AG09309 (cell line): ENCODE measurements at places on chromosomes 1 and 21.

GRCh38 chr1:234745276-234745675 is 135.3 kb upstream of the IRF2BP2 start:
- DNase-seq: no peak

DNA sequence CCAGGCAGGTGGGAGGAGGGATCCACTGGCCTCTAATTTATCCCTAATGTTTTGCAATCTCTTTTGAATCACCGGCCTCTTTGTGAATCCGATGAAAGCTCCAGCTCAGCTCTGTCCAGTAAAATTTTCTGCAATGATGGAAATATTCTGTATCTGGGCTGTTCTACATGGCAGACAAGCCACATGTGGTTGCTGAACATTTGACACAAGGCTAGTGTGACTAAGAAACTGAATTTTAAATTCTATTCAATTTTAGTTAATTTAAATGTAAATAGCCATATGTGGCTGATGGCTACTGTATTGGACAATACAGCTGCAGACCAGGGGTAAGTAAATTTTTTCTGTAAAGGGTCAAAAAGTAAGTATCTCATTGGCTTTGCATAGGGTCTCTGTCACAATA is 135.1 kb downstream of the CSMD2 start:
- DNase-seq: no peak

- no peak for DNase-seq
These were observed 67.1 kb downstream of the FAAP20 start for GRCh38 chr1:2127187-2128145.

DNA sequence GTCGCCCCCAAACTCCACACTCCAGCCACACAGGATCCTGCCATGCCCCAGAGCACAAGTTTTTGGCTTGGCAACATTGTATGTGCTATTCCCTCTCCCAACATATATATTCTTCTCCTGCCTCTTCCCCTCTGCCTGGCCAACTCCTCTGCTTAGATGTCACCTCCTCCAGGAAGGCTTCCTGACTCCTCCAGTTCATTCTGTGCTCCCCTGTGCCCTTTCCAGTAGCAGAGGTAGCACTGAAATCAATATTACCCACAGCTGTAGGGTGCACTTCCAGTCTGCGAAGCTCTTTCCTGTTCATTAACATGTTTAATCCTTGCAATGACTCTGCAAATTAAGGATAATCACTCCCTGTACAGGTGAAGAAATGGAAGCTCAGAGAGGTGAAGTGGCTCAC is 21.2 kb downstream of the ALDH4A1 start:
- no peak for DNase-seq

DNA sequence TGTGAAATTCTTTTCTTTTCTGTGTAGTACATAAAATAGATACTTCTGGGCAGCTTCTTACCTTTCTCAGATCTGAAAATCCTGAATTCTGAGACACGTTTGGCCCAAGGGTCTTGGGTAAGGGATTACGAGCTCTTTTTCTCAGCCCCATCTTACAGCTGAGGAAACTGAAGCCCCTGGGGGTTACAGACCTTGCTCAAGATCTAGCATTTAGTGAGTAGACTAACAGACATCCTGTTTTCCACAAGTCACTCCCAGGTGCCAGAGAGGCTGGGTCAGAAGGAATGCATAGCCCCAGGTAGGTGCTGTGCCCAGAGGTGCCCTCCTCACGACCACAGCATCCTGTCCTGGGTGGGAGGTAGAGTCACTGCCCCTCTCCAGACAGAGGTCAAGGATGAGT is 13.2 kb upstream of the CREG1 start:
- DNase-seq: no peak

GRCh38 chr1:54640863-54641836 is at the start of gene MROH7:
Gene MROH7 (plus strand): TSS chr1:54641786. CDS start chr1:54652927, 11,141 bp downstream.
- DNase-seq: no peak

GRCh38 chr1:38741341-38741740 is 118.2 kb downstream of the RRAGC start:
- no peak for DNase-seq

DNA sequence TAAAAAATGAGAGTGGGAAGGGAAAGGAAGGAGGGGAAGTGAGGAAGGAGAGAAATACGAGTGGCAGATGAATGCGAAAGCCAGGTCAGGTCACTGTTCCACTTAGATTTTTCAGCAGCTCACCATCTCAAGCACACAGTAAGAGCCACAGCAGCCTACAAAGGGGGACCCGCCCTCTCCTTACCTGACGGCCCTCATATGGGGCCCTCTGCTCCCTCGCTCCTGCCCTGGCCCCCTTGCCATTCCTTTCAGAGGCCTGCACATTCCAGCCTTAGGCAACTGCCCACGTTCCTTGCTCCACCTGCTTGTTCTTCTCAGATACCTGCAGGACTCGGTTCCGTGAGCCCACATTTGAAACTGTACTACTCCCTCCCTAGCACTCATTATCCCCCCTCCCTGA is 22.0 kb downstream of the VPS26C start:
- no peak for DNase-seq

GRCh38 chr1:5798151-5798730 is 194.0 kb downstream of the NPHP4 start:
- no peak for DNase-seq

GRCh38 chr21:44618504-44618903 is 6.6 kb downstream of the KRTAP10-8 start:
- no peak for DNase-seq

DNA sequence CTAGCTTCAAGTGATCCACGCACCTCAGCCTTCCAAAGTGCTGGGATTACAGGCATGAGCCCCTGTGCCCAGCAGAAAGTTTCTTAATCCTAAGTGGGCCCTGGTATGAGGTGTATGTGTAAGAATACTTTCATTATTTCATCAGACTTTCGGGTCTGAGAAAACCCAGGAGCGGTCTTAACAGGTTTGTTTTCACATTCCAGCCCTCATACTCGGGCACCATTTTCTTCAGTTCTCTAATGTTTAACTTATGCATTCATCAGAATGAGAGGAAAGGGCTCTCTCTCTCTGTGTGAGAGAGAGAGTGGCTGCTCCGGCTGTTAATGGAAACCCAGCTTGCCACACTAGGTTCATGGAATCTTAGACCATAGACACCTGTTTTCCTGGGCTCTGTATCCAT is 4.2 kb upstream of the PADI1 start:
- DNase-seq: no peak

DNA sequence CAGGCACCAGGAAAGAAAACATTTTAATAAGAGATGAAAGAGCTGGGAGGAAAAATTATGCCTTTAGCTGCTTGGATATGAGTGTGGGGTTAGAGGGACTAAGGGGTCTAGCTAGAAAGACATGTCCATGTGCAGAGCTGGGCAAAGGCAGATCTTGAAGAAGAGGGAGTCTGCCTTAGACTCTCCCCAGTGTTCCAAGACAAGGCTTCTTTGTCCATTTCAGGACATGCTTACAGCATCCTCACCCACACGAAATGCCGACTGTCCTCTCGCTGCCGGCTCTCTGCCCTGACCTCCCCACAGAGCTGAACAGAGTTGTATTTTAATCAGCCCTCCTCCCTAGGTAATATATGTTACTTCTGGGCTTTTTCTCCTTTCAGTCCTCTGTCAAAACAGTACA is 100.7 kb upstream of the ATP1B1 start:
- DNase-seq: no peak

- DNase-seq: no peak
These were observed 39.6 kb downstream of the SDC3 start for GRCh38 chr1:30868833-30869435.
